ENCODE measurements at places on chromosomes 5 and 9. TPM values are rescaled to one million over a fixed set of nuclear protein-coding genes. Genes with fewer than 3 reads are reported as not detected.

DNA sequence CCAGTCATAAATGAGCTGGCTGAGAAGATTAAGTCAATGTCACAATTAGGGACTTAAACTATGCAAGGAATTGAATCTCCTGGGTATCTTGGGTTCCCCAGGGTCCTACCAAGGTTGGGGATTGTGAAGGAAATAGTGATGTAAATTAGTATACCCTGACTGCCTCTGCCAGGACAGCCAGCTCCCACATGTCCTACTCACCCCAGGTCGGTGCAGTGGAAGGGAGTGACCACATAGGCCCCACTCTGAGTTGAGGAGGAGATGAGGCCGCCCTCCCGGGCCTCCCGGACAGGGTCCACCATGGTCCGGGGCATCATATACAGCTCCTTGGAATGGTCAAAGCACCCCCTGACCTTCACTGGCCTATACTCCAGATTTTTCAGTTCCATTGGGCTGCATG, 2.7 kb downstream of the SURF1 start:
- no peak overlapping the region for H3K4me3 ChIP-seq
- peaks cover 28% of the 10 kb centered on the region for H3K4me1 ChIP-seq
- no peak for DNase-seq
- no peaks in the 10 kb centered on the region for H3K27me3 ChIP-seq

GRCh38 chr9:91889161-91889911, 60.7 kb downstream of the ROR2 start:
- no peaks in the 10 kb centered on the region for H3K4me1 ChIP-seq
- no peak overlapping the region for H3K4me3 ChIP-seq
- no peaks in the 10 kb centered on the region for H3K36me3 ChIP-seq
- H3K27ac ChIP-seq: no peak overlapping the region
- H3K27me3 ChIP-seq: no peaks in the 10 kb centered on the region

DNA sequence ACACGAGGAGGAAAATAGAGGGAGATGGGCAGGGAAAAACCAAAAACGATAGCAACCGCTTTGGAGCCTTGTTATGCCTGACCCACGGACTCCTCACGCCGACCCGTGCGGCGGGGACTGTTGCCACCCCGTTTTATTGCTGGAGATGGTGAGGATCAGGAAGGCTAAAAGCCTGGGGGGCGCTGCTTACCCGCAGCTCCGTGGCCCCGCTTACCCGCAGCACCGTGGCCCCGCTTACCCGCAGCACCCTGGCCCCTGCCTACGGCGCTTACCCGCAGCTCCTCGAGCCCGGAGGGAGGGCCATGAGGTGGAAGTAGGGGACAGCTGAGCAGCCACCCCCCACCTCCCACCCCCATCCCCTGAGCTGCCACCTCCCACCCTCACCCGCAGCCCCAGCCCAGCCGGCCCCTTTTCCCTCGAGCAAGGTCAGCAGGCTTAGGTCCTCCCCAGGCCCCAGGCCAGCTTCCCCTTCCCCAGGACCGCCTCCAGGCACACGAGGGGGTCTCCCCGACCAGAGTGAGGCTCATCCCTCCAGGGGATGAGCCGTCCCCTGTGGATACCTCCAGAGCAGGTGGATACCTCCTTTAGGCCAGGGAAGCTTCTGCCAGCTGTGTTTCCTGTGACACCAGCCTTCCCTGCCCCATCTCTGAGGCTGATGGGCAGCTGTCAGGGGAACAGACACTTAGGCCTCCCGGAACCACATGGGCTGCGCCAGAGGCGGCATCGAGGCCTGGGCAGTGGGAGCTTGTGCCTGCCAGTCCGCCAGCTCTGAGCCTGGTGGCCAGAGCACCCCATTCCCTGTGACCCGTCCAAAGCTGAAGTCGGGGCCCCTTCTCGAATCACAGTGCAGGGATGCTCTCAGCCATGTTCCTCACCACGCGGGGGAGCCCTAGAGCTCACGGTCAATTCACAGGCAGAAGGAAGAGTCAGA, 92.3 kb downstream of the LMX1B start:
- H3K27me3 ChIP-seq: no peaks in the 10 kb centered on the region
- DNase-seq: no peak
- H3K4me3 ChIP-seq: no peak overlapping the region

DNA sequence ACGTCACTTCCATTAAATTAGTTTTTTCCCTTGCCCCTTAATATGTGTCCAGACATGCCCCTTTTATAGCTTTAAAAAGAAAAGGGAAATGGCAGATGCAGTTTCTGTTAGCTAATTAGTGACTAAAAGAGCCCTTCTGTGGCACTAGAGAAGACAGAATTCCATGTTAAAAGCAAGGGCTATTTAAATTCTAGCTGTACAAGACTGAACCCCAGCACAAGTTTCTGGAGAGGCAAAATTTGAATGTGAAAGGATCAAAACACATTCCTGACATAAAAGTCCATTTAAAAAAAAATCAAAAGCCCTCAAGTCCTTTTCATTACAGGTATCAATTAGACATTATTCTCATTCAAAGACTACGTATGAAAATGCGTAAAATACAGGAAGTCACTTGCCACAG, 78.7 kb downstream of the HAPLN1 start:
- H3K4me3 ChIP-seq: no peak overlapping the region
- H3K27me3 ChIP-seq: no peaks in the 10 kb centered on the region
- H3K27ac ChIP-seq: no peak overlapping the region

The TICAM2 gene
- total RNA-seq: 3.4 TPM

The HK3 gene
- total RNA-seq: 3.5 TPM

The MINAR2 gene
- not detected for total RNA-seq

DNA sequence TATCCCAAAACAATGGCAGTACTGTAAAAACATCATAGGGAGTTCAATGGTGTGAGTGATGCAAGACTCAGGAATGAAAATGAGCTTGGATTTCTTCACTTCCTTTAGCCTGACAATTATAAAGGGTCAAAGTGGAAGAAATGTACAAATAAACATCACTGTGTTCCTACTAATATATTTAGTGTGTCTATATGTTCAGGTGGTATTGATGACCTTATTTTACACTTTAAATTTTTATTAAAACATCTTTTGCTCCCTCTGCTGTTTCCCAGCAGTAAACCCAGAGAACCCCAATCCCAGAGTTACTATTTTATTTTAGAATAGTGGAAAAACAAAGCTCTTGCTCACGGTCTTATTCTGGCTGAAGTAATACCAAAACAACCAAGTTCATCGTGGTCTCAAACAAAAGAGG, 2.0 kb downstream of the LOX start:
- H3K36me3 ChIP-seq: no peaks in the 10 kb centered on the region
- no peaks in the 10 kb centered on the region for H3K27me3 ChIP-seq
- no peak overlapping the region for H3K4me3 ChIP-seq
- no peak overlapping the region for H3K27ac ChIP-seq
- H3K4me1 ChIP-seq: no peaks in the 10 kb centered on the region

- no peaks in the 10 kb centered on the region for H3K36me3 ChIP-seq
- H3K4me1 ChIP-seq: no peaks in the 10 kb centered on the region
- no peak overlapping the region for H3K4me3 ChIP-seq
- no peak overlapping the region for H3K27ac ChIP-seq
- no peak for DNase-seq
Observed at GRCh38 chr5:56514245-56514644, 281.1 kb upstream of the ANKRD55 start.

DNA sequence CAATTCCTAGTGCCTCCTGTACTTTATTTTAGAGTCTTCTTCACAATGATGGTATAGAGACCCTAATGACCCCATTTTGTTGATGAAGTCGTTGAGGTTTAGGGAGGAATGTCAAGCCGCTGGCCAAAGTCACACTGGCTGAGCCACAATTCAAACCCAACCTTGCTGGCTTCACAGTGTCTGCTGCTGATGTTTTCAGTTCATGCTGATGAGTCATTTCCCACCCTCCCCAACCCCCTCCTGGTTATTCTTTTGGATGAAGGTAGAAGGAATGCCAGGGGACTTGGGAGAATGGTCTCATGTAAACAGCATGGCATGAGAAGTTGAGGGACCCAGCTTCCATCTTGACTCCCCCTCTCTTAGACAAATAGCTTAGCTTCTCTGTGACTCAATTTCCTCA, 68.6 kb downstream of the TMEM252 start:
- DNase-seq: no peak
- H3K4me1 ChIP-seq: no peaks in the 10 kb centered on the region
- no peaks in the 10 kb centered on the region for H3K36me3 ChIP-seq
- no peaks in the 10 kb centered on the region for H3K27me3 ChIP-seq
- no peak overlapping the region for H3K27ac ChIP-seq
- H3K4me3 ChIP-seq: no peak overlapping the region

DNA sequence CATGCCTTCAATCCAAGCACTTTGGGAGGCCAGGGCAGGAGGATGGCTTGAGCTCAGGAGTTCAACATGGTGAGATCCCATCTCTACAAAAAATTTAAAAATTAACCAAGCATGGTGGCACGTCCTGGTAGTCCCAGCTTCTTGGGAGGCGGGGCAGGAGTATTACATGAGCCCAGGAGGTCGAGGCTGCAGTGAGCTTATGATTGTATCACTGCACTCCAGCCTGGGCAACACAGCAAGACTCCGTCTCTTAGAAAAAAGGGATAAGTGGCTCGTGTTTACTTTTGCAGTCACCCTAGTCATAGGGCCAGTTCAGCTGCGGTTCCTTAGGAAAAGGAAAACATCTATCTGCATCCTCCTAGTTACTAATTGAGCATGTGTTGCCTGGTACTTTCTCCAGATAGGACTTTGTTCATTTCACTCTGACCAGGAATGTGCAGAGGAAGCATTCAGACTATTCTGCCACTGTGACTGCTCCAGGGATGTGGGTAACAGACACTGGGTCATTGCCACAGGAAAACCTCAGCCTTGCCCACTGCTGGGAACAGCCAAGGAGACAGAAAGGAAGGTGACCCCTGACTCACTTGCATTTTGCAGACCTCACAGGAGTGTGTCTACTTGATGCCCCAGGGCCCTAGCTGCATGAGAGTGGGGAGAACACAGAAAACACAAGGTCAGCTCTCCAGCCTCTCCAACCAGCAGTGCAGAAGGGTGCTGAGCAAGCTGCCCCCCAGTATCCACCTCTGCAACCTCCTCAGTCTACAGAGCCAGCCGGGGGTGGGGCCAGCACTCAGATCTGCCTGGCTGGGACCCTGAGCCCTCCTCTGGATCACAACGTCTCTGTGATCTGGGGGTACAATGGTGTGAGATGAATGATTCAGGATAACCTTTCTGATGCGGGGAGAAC, 33.9 kb upstream of the ALDH1B1 start:
- no peak for DNase-seq
- no peak overlapping the region for H3K4me3 ChIP-seq
- no peaks in the 10 kb centered on the region for H3K27me3 ChIP-seq
- H3K27ac ChIP-seq: no peak overlapping the region

The ARHGAP26 gene
- total RNA-seq: 10.2 TPM

DNA sequence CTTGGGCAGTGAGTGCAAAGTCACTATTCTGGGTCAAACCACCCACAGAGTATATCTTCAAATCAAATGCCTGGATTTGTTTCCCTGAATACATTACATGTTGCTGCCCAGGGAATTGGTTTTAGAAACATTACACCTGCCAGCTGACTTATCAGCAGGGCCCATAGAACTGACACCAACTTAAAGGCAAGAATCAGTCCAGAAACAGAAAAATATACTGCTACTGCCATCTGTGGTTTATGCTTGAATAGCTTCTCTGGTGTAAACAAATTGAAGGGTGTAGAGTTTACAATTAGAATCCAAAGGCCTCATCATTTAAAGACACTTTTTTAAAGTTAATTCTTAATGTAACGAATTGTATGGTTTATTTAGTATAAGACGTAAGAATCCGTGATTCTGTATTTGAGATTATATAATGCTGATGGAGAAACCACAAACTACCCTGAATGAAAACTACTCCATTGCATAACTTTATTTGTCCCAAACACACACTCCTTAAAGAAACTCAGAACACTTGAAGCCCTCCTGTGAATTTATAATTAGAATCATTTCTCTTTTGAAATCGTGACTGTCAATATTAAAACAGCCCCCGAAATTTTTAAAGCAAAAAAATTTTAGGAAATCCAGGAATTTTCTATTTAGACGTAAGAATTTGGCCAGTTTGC, 6.2 kb downstream of the NR6A1 start:
- H3K27ac ChIP-seq: no peak overlapping the region
- H3K4me3 ChIP-seq: no peak overlapping the region
- no peaks in the 10 kb centered on the region for H3K27me3 ChIP-seq
- DNase-seq: no peak
- H3K4me1 ChIP-seq: peaks cover 4% of the 10 kb centered on the region
- no peaks in the 10 kb centered on the region for H3K36me3 ChIP-seq

- H3K27ac ChIP-seq: no peak overlapping the region
- no peak for DNase-seq
- H3K4me1 ChIP-seq: no peaks in the 10 kb centered on the region
- H3K27me3 ChIP-seq: no peaks in the 10 kb centered on the region
- no peaks in the 10 kb centered on the region for H3K36me3 ChIP-seq
- H3K4me3 ChIP-seq: no peak overlapping the region
Observed at GRCh38 chr5:126503602-126504104, 80.4 kb downstream of the GRAMD2B start.

The WNT8A gene
- not detected for total RNA-seq

The ANKRD20A1 gene
- total RNA-seq: 4.4 TPM

The GRM6 gene
- total RNA-seq: not detected

- no peaks in the 10 kb centered on the region for H3K27me3 ChIP-seq
- H3K4me1 ChIP-seq: no peaks in the 10 kb centered on the region
- H3K4me3 ChIP-seq: no peak overlapping the region
- no peak overlapping the region for H3K27ac ChIP-seq
- no peaks in the 10 kb centered on the region for H3K36me3 ChIP-seq
Observed at GRCh38 chr5:103375350-103375749, 116.8 kb downstream of the MACIR start.

The MGAT1 gene
- total RNA-seq: 53.4 TPM

DNA sequence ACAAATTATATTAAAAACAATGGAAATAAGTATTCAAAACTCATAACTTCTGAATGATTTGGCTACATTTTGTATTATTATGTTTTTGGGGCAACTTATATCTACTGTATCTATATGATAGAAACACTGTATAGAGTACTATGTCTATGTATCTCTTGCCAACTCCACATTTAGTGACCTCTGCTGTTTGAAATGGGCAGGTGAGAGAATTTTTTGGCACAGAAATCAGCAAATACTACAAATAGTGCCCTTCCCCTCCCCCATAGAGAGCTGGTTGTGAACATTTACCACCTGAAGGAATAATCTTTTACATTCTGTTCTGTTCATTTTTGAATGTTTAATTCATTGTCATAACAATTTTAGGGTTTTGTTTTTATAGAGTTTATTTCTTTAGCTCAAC, 545.3 kb downstream of the PDE4D start:
- no peak for DNase-seq
- H3K27me3 ChIP-seq: no peaks in the 10 kb centered on the region
- H3K36me3 ChIP-seq: no peaks in the 10 kb centered on the region
- no peaks in the 10 kb centered on the region for H3K4me1 ChIP-seq

Data from pancreas (tissue), 10 donors.